ENCODE measurements at places on chromosomes 2 and 18.

GRCh38 chr2:233247744-233248143 is 3.7 kb upstream of the ATG16L1 start:
- peak; percentile 20 for DNase-seq

GRCh38 chr18:47975105-47975504 is 44.6 kb upstream of the SMAD2 start:
- no peak for DNase-seq

DNA sequence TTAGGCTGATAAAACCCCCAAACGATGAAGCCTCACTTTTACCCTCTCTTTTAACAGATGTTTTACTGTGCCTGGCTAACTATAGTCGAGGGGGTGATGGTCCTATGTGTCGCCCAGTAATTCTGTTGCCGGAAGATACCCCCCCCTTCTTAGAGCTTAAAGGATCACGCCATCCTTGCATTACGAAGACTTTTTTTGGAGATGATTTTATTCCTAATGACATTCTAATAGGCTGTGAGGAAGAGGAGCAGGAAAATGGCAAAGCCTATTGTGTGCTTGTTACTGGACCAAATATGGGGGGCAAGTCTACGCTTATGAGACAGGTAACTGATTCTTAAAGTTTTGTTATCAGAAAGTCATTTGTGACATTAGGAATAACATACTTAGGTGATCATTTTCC is 20.4 kb downstream of the MSH6 start:
- DNase-seq: no peak

- no peak for DNase-seq
Observed at GRCh38 chr2:48728295-48728694, 27.2 kb downstream of the LHCGR start.

GRCh38 chr2:107364361-107364950 is 462.2 kb upstream of the RGPD4 start:
- no peak for DNase-seq

DNA sequence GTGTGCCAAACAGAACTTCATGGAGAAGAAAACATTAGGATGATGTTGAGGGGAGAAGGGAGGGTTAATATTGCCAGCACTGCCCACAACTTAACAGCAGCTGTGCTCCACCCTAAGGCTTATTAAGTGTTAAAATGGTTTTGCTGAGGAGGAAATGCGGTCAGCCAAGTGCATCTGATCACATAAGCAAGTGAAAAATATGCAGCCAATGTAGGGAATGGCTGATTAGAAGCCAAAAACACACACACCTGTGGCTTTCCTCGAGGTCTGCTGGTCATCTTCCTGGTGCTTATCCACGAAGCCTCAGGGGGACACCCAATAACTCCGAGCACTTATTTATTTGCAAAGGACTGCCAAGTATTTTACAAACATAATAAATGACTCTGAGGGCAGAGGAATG is 66.3 kb upstream of the GPR45 start:
- DNase-seq: no peak

- no peak for DNase-seq
Observed at GRCh38 chr2:138919120-138919747, 139.0 kb upstream of the NXPH2 start.

GRCh38 chr18:577643-578375 is 2.4 kb upstream of the CETN1 start:
- DNase-seq: no peak

GRCh38 chr2:98164256-98164655 is 77.3 kb downstream of the VWA3B start:
- no peak for DNase-seq

GRCh38 chr18:46767217-46767616 is 10.4 kb upstream of the ST8SIA5 start:
- DNase-seq: no peak

DNA sequence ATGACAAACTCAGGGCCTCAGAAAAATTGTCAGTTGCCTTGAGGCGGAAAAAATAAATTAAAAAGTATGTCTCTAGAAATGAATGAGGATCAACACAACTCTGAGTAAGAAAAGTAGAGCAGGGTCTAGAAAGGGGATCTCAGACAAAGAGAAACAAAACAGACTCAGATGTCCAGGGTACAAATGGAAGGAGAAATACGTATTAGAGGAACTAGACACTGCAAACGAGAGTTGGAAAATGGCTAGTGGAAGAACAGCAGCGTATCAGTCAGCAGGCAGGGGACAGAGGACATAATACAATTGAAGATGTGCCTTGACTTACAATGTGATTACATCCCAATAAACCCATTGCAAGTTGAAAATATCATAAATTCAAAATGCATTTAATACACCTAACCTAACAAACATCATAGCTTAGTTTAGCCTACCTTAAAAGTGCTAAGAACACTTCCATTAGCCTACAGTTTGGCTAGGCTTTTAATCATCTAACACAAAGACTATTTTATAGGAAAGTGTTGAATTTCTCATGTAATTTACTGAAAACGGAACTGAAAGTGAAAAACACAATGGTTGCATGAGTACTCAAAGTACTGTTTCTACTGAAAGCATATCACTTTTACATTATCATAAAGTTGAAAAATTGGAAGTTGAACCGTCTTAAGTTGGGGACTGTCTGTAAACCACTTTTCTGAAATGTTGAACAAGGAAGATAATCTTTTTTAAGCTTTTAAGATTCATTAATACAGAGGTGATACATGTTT is 182.8 kb downstream of the NBAS start:
- DNase-seq: no peak

DNA sequence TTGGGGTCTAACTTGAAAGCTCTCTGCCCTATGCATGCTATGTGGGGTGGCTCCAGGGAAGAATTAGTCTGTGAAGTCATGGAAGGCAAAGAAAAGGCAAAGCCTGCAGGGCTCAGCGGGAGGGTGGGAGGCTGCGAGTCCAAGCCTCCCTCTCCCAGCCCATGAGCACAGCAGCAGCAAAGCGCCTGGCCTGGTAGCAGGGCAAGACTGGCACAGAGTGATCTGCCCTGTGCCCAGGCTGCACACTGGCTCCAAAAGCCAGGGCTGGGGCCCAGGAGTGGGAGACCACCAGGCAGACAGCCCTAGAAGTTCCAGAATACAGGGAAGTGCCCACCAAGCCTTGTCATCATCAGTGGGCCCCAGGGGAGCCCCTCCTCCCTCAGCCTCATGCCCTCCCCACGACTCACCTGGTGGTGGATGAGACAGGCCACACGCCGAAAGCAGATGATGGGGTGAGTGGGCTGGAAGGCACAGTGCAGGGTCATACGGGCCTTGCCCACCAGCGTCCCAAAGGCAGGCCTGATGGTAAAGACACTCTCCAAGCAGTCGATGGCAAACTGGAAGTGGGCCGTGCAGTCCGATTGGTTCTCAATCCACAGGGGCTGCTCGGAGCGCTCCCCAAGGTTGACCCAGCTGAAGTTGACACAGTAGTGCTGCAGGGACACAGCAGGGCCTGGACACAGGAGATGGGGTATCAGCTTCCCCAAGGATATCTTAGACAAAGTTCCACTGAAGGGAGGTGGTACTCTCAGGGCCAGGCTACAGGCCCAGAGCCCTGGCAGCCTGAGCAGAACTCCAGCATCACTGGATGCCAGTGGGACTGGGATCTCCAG is 12.1 kb downstream of the CFAP65 start:
- DNase-seq: no peak

DNA sequence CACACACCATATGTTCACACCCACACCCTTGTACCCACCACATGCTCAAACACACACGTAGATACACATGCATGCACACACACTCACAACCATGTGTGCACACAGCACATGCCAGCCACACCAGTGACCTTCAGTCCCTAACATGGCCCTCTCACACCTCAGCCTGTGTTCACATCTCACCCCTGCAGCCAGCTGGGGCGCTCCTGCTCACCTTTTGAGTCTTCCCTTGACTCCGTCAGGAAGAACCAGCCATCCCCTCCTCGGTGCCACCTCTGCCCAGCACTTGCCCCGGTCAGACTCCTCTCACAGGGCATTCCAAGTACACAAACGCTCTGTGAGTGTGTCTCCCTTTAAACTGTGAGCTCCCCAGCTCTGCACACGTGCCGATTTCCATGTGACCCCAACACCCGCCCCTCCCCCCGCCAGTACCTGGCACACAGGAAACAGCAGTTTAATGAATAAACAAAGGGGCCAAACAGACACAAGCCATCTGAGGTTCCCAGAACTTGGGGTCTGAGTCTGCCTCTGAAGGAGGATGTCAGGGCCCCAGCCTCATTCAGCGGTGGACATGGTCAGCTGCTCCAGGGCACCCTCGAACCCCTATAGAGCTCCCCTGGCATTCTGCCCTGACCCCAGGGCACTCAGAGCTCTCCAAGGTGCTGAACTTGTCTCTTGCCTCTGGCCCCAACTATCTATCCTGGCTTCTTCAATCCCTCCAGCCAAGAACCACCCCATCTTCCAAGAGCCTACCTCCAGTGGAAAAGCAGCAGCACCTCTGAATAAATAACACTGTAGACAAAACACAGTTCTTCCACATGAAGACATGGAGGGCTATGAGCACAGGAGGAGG is 252.9 kb downstream of the ATAD2B start:
- DNase-seq: no peak

DNA sequence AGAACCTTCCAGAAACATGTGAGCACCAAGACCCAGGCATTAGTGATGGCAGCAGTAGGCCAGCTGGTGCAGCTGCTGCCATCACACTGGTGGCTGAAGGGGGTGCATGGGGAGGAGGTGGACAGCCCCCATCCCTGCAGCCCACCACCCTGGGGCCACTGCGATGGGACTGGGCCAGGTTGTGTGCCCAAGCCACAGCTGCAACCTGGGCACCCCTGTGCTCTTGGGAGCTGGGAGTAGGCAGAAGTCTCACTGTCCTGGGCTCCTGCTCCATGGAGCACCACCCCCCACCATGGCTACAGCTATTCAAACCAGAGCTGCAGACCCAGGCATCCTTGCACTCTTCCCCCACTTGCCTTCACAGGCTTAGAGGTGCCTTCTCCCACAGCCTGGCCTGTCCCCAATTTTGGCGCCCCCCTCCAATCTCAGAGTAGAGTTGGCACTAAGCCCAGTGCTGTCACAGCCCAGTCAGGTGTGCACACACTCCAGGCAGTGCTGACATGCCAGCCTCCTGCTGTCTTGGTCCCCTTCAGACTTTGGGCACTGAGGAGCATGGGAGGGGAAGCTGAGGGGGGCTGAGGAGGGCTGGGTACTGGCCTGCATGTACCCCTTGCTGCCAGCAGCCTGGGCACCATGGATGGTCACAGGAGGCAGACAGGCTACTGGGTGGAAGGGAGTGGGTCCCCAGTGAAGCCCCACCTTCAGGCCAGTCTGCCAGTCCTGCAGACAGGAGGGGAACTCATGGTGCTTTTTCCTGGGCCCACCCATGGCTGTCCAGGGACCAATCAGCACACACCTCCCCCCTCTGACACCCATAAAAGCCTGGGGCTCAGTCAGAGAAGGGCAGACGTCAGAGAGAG is 67.1 kb downstream of the CYP26B1 start:
- no peak for DNase-seq

GRCh38 chr2:200298816-200299215 is 7.7 kb upstream of the SPATS2L start:
- no peak for DNase-seq

DNA sequence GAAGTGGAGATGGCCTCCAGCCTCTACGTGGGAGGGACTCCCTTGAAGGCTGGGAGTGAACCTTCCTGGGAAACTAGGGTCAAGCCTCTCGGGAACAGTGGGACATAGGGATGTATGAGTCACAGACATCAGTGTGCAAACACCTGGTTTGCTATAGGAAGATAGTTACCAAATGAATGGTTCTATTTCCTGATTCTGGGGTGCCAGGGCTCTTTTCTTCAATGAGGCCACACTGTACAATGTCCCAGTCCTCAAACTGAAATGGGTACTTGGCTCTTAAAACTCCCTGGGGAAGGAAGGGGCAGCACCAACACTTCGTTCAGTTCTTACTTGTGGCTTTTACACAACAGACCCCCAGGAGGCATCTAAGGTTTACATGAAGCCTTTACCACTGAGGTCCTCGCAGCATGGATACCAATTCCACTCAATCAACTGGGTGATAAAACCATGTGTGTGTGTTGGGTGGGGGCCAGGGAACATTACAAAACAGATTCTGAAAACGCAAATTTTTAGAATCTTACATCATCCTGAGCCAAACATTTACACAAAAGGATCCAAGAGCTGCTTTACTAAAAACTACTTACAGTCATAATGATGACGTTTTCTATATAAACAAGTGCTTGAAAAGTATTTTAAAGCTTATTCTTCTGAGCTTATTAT is 10.4 kb downstream of the ERFE start:
- no peak for DNase-seq

DNA sequence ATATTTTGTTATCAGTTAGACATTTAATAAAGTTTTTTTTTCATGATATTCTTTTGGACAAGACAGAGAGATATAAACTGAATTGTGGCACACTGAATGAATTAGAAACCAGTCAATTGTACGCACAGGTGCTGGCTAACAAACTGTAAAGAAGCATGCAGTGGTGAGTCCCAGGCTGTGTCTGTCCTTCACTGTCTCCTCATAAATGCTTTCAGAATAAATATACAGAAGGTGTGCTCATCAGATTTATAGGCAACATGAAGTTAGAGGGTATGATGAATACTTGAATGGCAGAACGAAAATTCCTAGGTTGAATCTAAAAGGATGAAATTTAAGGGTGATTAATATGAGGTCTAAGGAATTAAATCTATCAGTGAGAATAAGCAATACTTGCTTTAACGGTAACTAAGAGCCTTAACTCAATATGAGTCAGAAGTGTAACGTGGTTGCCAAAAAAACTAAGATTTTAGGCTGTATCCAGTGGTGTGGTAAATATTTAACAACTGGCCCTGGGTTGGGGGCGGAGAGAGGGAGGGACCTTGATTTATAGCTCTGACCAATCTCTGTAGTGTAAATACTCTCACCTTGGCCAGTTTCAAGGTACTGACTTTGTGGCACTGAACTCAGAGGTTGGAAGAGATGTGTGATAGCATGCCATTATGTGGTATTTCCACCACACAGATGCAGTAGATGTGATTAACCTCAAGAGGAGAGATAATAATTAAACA is 41.9 kb upstream of the AAK1 start:
- DNase-seq: no peak

DNA sequence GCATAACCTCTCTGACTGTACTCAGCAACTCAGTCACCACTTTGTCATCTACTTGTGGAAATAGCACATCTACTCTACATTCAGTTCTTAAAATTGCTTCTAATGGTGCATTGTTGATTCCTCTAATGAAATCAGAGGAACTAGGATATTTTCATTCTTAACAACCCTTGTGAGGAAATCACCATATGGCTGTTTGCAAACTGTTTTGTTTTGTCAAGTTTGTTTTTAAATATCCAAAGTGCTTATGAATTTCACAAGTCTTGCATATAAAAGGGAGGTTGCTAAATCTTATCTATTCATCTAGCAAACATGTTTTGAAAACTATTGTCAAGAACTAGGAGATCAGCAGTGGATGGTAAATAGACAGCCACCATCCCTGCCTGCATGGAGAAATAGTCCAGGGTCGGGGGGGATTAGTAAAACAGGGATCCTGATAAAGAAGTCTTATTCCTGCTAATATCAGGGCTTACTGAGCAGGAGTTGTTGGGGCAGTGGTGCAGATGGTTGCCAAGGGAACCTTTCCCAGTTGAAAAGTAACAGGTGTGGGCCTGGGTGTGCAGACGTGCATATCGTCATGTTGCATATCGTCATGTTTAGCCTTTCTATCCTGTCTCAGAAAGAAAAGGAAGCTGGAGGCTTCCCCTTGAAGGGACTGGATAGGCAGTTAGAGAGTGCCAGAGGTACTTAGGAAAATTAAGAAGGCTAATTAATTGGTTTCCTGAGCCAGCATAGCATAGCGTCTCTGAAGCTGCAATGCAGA is 7.5 kb upstream of the MYO3B start:
- no peak for DNase-seq

GRCh38 chr2:38912619-38913018 is 22.9 kb downstream of the ARHGEF33 start:
- no peak for DNase-seq

GRCh38 chr2:32678825-32679224 is 51.0 kb downstream of the TTC27 start:
- no peak for DNase-seq
